ENCODE measurements at places on chromosomes 4 and X.

- DNase-seq = no peak
Measured at GRCh38 chr4:133263104-133263503, 114.0 kb downstream of the PCDH10 start.

DNA sequence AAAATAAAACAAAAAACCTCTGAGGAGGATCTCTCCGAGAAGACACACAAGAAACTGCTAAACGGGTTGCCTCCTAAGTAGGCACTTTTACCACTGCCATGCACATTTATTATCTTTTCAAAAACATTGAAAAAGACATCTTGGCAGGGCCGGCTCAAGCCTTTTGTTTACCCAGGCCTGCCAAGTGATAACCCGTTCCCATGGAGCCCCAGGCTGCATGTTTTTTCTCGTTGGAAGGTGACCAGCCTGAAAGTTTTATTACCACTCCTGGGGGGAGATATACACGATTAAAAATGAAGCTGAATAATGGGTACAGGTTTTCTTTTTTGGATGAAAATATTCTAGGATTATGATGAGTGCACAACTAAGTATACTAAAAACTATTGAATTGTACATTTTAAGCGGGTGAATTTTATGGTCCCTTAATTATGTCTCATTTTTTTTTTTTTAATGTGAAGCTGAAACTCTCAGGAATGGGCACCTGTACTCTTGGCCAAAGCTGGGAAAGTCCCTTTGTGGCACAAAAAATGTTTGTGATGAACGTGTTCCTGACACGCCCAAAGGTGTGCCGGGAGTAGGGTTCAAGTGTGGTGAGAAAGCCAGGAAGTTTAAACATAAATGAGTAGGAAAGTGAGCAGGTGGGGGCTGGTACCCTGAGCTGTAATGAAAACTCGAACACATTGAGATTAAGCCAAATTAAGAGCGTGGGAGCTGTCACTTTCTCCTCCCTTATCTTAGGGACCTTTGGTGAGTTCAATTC, 1.5 kb upstream of the MAP7D2 start:
- no peak for DNase-seq

DNA sequence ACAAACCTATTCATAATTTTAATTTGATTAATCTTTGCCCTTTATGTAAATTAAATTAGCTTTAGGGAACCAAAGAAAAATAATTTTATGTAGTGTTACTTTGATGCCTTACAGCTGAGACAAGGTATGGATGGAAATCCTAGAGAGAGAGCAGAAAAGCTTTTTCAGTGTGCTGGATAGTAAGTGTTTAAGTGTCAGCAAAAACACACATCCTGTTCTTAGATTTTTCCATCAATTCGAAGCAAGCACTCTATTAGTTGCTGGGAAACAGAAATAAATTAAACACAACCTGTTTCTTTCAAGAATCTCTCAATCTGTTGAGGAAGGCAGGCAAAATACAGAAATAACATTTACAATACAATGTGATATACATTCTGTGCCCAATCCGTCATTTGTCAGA, 327.8 kb downstream of the GALNTL6 start:
- no peak for DNase-seq

DNA sequence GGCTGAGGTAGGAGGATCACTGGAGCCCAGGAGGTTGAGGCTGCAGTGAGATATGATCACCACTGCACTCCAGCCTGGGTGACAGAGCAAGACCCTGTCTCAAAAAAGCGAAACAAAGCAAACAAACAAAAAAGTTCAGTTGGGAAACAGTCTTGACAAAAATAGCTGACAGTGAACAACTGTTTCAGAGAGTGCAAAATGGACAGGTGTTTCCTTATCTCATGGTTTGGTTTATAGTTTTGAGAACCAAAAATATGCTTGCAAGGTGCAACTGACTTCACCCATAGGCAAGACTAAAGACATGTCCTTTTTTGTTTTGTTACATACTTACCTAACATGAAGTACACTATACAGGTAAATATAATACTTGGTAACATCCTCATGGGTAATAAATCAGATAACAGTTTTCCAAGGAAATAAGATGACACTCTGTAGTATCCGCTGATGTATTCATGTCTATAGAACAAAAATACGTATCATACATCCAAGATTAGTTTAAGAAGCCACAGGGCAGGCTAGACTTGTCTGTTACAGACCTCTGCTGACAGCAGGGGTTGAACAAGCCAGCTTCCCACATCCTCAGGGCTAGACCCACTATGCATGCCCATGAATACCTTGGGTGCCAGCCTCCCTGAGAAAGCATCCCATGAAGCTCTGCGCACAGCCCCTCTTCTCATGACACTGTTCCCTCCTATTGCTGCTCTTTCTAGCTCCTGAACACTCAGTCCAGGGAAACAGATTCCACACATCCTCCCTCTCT, 59.3 kb downstream of the ABCG2 start:
- no peak for DNase-seq

- DNase-seq = no peak
Measured at GRCh38 chrX:130071611-130072344, 38.5 kb downstream of the ELF4 start.

- no peak for DNase-seq
Measured at GRCh38 chrX:6159468-6159867, 69.2 kb downstream of the NLGN4X start.

DNA sequence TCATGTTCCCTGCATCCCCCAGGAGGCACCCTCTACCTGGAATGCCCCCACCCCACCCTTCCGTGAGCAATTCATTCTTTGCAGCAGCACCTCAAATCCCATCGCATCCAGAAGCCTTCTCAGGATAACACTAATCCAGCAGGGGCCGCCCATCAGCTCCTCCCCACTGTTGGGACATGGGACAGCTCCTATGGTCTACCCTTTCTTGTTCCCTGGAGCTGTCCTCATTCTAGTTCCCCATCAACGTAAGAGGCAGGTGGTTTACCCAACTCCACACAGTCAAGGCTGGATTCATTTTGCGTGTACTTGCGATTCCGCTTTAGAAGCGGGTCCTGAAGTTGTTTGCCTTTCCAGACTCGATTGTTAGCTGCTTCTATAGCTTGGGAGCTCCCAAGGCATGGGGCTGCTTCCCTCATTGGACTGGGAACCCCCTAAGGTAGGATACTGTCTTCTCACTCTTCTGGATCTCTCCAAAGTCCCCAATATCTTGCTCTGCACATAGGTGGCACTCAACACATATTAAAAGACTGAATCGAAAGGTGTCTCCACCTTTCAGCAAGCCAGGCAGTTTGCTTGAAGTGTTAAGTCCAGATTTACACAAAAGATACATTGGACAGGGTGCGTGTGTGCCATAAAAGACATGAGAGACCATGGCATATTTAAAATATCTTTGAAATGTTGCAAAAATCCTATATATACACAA, 942 bp upstream of the APLN start:
- no peak for DNase-seq

DNA sequence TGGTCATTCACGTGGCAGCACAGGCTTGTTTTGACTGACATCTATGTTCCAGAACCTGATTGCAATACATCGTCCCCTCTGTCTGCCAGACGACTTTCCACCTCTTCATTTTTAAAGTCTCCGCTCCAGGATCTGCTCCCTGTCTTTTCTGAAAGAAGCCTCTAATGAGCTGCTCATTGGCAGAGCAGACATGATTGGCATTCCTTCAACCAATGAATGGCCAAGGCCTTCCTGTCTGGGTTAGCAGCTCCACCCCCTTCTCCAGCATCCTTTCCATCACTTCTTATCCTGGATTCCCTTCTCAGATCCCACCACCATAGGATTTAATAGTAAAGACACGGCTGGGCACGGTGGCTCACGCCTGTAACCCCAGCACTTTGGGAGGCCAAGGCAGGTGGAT, 202.7 kb upstream of the KLF3 start:
- no peak for DNase-seq

DNA sequence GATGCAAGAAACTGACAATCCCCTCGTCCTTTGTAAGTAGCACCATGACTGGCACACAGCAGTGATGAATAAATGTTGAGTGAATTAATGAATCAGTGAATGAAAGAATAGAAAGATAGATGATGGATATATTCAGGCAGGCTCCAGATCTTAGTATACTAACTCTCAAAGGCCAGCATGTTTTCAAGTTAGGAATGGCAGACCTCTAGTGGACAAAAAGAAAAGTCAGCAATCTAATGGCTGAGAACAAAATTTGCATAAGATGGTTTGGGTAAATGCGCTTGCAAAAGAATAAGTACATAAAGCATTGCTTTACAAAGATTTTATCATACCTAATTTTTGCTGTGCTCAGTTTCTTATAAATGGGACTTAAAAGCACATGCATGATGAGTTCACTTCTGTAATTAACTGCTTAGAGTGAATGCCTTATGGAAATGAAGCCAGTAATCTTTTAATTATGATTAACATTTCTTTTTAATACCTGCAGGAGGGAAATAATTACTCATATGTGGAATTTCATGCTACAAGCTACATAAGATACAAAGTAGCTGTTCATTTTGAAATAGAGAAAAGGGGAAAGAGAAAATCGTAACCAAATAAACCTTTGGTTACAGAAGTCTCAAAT, 126.9 kb upstream of the GPRIN3 start:
- DNase-seq = no peak

- DNase-seq = no peak
Measured at GRCh38 chrX:65602221-65602560, 65.3 kb upstream of the MSN start.

DNA sequence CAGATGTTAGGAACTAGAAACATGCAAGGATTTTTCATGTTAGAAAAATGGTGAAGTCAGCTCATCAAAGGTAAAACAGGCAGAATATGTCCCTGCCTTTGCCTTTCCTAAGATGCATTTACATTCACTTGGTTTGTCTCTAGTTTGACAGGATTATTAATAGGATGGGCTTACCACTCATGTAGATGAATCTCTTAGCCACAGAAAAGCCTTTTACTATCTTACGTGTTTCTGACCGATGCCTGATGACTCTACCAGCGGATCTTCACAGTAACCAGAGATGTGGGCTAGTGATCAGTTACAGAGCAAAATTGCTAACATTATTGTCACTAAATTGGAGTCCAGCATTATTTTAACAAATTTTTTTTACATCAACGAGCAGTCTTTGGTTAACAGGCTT, 187.6 kb downstream of the MAML3 start:
- no peak for DNase-seq

DNA sequence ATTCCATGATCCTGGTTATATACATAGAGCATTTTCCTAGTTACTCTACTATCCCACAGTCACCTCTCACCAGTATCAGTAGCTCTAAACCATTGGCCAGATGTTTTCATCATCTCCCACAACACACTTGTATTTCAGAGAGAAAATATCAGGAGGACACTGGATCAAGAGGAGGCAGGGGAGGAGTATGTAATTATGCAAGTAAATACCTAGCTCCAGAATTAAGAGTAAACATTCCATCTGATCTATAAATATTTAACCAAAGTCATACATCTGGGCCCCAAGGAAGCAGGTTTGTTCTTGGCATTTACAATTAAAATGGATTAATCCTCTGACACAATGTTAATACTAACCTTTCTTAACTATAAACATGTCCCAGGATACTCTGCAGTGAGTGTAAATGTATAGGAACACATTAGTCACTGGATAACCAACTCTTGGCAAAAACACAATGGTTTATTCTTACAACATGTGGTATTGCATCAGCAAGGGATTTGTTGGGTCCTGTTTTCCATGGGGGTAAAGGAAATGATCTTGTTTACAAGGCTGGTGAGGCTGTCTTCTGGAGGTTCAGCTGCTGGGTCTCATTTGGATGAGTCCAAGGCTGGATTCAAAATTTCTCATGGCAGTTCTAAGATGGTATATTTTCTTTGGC, 170.1 kb downstream of the ATG4A start:
- no peak for DNase-seq

DNA sequence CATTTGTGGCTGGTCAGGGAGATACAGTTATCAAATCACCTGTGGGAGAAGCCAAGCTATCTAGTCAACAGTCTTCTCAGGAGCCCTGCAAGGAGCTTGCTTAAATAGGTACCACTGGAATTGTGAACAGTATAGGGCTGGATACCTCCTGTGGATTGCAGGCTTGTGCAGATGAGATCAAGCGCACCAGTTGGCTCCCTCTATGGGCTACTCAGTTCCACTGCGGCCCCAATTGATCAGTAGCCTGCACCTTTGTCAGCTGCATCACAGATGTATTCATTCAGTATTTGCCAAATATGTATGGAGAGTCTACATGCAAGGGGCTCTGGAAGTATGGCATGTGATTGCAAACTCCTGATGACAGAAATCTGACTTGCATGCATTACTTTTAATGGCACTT, 28.6 kb downstream of the TEX13A start:
- no peak for DNase-seq

DNA sequence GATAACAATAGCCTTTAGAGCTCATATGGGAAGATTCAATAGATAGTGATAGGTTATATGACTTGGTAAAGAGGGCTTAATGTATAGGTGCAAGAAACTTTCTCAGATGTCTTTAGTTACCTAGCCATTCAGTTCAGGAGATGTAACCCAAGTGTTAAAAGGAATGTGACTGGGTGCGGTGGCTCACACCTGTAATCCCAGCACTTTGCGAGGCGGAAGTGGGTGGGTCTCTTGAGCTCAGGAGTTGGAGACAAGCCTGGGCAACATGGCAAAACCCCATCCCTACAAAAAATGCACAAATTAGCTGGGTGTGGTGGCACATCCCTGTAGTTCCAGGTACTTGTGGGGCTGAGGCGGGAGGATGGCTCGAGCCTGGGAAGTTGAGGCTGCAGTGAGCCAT, 7.9 kb downstream of the TET2 start:
- DNase-seq = no peak

DNA sequence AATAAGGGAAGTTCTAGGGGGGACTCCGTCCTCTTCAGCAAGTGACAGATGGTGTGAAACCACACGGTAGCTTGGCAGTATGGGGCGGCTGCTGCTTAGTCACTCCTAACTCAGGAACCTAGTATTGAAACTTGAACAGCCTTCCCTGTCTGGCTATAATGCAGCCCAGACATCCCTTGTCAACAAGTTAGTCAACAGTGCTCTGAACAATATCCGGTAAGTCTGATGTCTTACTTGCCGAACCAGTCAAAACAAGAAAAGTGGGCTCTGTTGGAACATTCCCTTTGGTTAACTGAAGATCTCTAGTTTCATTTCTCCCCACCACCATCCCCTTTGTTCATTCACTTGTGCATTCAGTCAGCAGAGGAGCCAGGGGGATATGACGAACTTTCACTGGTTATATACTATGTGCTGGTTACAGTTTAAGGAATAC, 18.7 kb upstream of the CXCL13 start:
- DNase-seq = peak; percentile 1

DNA sequence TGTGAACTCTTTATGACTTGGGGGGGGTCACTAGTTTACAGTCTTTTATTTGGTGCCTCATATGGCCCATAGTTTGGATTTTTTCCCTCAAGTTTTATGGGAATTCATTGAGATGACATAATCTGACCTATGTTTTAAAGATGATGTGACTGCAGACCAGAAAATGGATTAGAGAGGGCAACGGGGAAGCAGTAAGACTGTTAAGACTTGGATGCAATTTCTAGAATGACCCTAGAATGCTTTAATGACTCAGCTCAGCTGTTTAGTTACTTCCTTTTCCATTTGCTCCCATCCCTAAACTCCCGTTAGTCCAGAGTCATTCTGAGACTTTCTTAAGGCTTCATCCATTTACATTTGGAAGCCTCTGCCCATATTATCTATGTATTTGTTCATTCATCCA, 59.9 kb upstream of the PDGFRA start:
- DNase-seq = no peak
